ENCODE measurements at places on chromosomes 3 and 15.
A peak's percentile ranks its signal among the peaks of the same experiment; 100 is the strongest.

GRCh38 chr3:156145866-156146265 lies 25.5 kb downstream of the KCNAB1 start:
- no peak for DNase-seq

DNA sequence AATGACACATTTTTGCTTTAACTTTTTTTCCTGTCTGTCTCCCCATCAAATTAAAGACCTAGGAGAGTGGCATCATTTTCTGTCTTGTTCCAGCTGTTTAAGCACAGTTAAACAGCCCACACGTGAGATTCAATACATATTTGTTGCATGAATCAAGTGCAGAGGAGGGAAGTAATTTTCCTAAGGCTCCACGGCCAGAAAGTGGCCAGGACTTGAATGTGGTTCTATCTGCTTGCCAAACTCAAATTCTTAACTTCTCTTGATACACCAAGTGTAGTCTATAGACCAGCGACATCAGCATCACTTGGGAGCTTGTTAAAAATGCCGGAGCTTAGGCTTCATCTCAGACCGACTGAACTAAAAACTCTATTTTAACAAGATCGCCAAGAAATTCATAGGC lies 724.8 kb upstream of the CFAP20DC start:
- DNase-seq: no peak

- no peak for DNase-seq
Measured at GRCh38 chr3:49171775-49172500, 540 bp downstream of the KLHDC8B start.

- no peak for DNase-seq
Measured at GRCh38 chr3:183085634-183086390, 13.5 kb downstream of the MCCC1 start.

DNA sequence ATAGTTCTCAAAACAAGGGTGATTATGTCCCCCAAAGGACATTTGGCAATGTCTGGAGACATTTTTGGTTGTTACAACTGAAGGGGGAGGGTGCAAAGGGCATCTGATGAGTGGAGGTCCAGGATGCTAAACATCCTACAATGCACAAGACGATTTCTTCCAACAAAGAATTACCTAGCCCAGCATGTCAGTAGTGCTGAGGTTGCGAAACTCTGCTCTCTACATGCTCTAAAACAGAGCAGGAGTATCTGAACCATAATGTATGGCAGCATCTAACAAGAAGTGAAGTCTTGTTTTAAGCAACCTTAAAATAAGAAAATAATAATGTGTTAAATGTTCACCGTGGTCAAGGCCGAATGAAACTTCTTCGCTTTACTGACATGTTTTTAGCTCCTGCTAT lies 7.0 kb downstream of the GYG1 start:
- DNase-seq: no peak

DNA sequence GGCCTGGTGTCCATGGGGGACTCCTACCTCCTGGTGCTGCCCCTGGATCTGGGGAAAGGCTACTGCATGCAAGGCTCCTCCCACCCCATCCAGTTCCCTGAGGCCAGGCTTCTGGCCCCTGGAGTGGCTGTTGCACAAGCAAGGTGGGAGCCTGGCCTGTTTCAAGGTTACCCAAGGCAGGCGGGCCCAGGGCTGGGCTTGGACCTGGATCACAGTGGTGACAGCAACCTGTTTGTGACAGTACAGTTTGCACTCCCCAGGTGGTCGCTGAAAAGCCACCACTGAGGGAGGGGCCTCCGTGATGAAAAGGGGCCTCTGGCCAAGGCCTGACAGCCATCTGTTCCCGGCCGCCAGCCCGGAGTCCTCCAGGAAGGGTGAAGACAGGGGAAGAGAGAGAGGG lies 14.4 kb upstream of the KY start:
- no peak for DNase-seq

- DNase-seq: no peak
Measured at GRCh38 chr3:162765524-162765923, 1268.9 kb downstream of the OTOL1 start.

- DNase-seq: no peak
Measured at GRCh38 chr15:74414081-74414580, 19.6 kb downstream of the SEMA7A start.

DNA sequence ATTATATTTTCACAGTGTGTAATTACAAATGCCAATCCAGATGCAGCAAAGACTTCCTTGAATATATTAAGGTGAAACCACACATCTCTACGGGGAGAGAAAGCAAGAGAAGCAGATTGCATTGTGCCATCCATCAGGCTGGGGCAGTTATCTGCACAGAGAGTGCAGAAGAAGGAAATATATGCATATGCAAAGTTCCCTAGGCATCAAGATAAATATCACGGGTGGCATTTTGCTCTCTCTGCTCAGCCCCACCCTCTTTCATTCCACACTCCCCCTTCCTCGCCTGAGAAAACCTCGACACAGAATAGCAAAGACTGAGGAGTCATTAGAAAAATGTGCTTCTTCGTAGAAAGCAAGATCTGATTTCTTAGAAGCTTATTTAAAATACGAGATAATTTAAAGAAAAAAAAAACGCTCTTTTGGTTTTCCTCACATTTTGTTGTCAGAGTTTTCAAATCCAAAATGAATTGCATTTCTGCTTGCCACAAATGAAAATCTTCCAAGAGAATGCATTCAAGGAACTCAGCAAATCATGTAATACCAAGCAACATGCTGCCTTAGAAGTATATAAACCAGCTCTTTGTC lies 283.2 kb upstream of the LMCD1 start:
- no peak for DNase-seq

- DNase-seq: peak; percentile 83
Measured at GRCh38 chr3:48429317-48429959, 448 bp downstream of the PLXNB1 start.
